Effector memory CD4-positive, alpha-beta T cell (primary cell): ENCODE measurements at places on chromosomes 7 and 10.

DNA sequence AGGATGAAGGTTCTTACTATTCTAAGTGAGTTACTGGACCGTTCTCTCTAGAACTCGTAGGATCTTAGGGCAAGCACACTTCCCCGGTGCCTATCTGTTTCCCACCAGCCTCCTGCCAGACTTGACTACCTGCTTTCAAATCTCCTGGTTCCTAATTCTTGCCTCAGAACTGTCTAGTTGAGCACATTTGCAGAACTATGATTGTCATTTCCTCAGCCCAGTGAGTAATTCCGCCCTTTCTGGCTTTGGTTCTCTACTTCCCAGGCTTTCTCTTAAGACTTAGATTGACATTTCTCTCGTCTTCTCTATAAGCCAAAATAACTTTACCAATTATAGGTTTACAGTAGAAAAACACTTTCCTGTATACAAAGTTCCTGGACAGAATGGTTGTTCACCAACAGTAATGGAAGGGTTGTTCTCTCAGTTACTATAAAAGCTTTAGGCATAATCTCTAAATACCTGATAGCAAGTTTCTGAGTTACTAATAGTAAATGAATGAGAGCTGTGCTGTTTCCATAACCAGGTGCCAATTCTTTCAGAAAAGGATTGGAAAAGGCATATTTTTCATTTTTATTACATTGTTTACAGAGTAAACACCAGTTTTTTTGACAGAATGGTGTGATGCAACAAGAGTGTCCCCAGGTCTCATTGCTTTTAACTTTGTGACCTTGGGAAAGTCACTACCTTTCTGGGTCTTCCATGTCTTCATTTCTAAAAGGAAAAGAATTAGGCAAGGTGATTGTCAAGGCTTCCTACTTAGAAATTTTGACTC is 41.1 kb downstream of the PLEKHA8 start:
- no peak for DNase-seq

DNA sequence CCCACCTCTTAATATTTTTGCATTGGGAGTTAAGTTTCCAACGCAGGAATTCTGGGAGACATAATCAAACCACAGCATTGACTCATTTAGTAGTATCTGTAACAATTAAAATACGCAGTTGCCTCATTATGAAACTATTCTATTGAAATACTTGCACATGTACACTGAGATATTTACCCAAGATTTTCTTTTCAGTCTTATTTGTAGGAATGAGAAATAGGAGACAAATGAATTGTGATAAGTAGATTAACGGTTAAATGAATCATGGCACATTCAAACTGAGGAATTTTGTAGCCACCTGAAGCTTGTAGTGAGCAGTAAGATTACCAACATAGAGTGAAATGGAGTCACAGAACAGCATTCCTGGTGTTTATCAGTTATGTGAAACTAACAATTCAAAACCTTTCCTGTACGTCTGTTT is 18.1 kb downstream of the RP9 start:
- DNase-seq: no peak

GRCh38 chr10:77311186-77311585 is 326.4 kb downstream of the KCNMA1 start:
- no peak for DNase-seq

DNA sequence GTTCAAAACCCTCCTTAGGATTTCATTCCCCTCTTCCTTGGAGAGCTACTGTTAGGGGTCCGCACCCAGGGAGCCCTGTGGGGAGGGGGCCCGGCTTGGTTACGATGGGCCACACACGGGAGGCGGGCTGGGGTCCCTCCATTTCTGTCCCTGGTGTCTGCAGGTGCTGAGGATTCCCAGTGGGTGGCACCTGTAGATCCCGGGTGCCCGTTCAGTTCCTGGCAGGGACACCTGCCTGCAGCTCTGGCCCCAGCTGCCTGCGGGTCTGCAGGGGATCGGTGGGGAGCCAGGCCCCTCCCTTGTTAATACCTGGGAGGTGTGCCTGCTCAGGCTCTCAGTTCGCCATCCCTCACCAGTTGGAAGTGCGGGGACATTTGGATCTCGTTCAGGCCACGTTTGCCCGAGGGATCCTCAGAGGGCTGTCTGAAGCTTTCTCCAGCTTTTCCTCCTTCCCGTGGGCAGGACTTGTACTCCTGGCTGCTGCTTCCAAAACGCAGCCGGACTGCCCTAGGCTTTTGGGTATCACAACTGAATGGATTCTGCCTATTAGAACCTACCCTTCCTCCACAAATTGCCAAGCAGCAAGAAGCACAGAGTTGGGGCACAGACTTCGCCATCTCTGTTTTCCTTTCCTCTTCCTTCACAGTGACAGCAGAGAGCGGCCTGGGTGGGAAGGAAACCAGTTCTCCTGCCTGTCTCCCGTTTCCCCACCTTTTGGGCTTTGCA is 22.3 kb upstream of the IL15RA start:
- no peak for DNase-seq

DNA sequence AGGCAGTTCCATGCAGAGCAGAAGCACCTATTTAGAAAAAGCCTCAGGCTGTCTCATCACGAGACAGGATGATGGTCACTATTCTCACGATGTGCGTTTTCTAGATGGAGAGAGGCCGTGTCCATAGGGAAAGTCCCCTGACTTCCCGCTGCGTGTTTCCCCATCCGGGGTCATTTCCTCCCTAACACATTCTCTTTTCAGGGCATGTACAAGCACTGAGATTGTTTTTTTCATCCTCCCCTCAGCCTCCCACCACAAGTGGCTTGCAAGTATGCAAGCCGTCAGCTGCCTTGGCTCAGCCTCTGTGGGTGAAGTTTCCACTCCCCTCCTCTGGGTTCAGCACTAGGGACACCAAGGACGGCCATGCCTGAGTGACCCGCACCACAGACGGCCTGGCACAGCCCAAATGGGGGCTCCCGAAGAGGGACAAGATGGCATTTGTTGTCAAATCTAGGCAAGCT is 2.7 kb upstream of the CALML5 start:
- DNase-seq: no peak

GRCh38 chr7:23357190-23358093 is 58.3 kb downstream of the MALSU1 start:
- no peak for DNase-seq
